ENCODE measurements at places on chromosomes 1 and 21. TPM values are rescaled to one million over a fixed set of nuclear protein-coding genes. Genes with fewer than 3 reads are reported as not detected.

The SAMD13 gene
- total RNA-seq: 0.63 TPM

- DNase-seq: no peak
Measured at GRCh38 chr1:53593758-53594380, 134.7 kb downstream of the DMRTB1 start.

The ERVH48-1 gene
- total RNA-seq: not detected

DNA sequence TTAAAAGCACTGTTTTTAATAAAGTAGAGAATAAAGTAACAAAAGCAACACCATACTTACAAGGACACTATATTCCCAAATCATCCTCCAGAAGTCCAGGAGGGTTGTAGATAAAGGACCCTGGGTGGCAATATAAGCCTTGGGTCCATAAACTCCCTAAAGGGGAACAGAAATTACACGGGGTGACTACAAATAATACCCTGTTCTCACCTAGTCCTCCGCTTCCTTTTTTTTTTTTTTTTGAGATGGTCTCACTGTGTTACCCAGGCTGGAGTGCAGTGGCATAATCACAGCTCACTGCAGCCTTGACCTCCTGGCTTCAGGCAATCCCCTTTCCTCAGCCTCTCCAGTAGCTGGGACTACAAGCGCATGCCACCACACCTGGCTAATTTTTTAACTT, 13.1 kb downstream of the PTPN22 start:
- no peak for DNase-seq
